ENCODE measurements at places on chromosomes 13 and 19.

DNA sequence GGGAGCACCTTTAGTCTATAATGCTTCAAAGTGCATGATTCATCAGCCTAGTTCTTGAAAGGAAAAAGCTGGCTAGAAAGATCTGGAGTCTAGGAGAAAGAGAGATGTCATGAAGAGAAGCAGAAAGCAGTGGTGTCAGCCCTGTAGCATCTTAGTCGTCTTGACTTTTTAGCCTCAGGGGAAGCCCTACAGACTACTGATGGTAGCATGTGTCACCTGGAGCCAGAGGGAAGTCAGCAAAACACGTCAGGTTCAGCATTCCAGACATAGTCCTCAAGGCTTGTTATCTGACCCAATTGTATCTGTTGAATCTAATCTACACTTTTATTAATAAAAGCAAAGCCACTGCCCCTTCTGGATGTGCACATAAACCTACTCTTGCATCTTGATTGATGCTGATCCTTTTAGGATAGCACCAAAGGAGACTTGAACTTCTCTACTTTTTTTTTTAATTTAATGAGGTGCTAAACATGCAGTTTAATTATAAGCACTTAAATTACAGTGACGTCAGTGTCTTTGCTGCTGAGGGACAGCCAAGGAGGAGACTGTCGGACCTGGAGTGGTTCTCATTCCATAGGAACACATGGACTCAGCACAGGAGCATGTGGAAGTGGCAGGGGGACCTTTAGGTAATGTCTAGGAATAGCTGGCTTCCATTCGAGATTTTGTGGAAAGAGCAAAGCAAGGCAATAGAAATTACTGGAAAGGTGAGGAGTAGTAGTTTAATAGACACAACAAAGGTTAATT is 525.5 kb upstream of the SGCG start:
- no peak for DNase-seq

DNA sequence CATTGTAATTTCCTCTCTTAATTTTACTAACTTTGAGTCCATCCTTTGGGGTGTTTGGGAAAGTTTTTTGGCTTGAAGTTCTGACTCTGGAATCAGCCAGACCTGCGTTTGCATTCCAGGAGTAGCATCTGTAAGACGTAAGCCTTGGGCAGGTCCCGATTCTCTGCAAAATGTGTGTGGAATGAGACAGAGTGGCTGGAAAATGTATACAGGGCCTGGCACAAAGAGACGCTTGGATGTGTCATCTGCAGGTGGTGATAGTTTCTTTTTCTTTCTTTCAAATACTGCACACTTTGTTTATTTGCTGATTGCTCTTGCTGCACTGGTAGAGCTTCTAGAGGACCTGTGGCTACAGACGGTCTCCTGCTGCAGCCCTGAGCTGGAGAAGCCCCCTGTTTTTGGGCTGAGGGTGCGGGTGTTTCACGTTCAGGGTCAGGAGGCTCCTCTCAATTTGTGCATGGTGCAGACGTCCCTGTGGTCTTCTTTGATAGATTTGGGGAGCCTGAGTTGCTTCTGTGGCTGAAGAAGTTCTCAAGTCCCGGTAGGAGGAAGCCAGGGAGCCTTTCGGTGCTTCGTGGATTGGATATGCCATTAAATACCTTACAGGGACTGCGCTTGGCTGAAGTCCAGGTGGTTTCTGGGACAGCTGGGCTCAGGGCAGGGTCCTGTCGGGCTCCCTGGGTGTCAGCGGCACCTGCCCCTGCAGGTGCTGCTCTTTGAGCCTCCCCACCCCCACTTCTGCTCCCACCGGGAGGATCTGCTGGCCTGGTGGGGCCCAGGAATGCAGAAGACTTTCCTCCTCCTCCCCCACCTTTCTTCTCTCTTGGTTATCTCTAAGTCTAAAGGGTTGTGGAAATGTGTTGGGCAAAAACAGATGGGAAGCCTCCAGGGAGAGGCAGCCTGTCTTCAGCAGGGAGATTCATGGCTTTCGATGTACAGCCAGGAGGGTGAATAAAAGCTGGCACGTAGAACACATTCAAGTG is 44.0 kb upstream of the GAS6 start:
- DNase-seq = no peak

- no peak for DNase-seq
These were observed 375.5 kb upstream of the SLITRK5 start for GRCh38 chr13:87295636-87296035.

GRCh38 chr13:104683789-104684188 is 1617.6 kb upstream of the SLC10A2 start:
- no peak for DNase-seq

DNA sequence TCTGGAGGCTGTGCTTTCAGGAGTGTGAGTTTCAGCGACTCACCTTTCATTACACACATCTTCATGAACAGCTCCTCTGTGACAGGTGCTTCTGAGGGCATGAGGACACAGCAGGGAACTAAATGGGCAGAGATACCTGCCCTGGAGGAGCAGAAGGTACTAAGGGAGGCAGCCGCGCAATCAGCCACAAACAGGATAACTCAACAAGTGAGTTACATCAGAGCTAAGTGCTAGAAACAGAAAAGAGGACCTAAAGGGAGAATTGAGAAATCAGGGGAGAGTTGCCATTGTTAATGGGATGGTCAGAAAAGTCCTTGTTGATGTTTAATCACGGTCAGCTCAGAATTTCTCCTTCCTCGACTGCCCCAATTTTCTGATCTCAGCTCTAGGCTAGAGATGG is 42.5 kb downstream of the SYDE1 start:
- no peak for DNase-seq
